IPS DF 6.9 (cell line): ENCODE measurements at places on chromosomes 1 and 21.
A peak's percentile ranks its signal among the peaks of the same experiment; 100 is the strongest.

DNA sequence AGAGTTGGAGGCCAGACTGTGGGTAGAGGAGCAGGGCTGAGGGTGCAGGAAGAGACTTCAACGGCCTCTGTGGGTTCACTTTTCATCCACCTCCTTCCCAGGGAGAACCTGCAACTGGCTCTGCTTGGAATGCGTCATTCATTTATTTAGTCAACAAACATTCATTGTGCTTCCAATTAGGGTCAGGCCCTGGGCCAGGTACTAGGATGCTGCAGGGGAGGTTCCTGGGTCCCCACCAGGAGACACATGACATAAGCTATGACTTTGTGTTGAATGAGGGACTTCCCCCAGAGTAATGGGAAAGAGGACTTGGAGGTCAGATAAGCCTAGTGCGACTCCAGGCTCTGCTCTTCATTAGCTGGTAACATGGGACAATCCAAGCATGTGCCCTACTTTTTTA, 46.3 kb upstream of the RPL11 start:
- peaks cover 2% of the 10 kb centered on the region; the same call in 1 of the 2 replicates for H3K27me3 ChIP-seq
- no peak overlapping the region for H3K4me3 ChIP-seq
- no peaks in the 10 kb centered on the region for H3K36me3 ChIP-seq
- no peak for DNase-seq
- H3K27ac ChIP-seq, result no peak overlapping the region

DNA sequence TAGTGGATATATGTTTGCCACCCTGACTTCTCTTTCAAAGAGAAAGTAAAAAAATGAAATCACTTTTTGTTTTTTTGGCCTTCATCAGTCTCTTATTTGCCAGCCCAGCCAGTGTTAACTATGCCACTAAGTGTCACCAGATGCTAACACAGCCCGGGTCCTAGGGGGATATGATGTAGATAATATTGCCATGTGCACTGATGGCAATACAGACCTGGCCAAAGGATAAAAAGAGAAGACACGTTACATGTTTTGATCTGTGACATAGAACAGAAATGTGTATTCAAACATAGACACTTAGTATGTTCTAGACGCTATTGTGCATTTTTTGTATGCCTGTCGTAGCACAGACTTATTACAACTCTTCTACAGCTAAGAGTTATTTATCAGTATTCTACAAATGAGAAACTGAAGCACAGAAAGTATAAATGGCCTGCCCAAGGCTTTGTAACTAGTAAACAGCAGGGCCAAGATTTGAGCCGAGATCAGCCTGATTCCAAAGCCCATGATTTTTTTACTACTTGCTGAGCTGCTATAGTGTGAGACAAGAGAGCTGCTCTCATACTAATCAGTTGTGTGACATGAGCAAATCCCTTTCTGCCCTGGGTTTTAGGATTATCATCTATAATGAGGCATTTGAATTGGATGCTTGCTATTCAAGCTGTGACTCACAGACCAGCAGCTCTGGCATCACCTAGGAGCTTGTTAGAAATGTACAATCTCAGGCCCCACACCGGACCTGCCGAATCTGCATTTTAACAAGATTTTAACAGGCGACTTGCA, 6.3 kb downstream of the LRRC53 start:
- H3K4me3 ChIP-seq, result no peak overlapping the region
- H3K27ac ChIP-seq, result no peak overlapping the region
- H3K36me3 ChIP-seq, result no peaks in the 10 kb centered on the region
- no peaks in the 10 kb centered on the region for H3K27me3 ChIP-seq

- H3K36me3 ChIP-seq, result no peaks in the 10 kb centered on the region
- H3K27me3 ChIP-seq, result peaks cover 24% of the 10 kb centered on the region; the same call in 1 of the 2 replicates
- no peaks in the 10 kb centered on the region; the same call in 1 of the 2 replicates for H3K4me1 ChIP-seq
- H3K27ac ChIP-seq, result no peak within 1 kb of the TSS
- H3K4me3 ChIP-seq, result peak within 1 kb of the TSS; percentile 29; the same call in 1 of the 2 replicates
- DNase-seq, result peak; percentile 18
Observed at GRCh38 chr1:52632732-52633290, at the start of gene SHISAL2A. SHISAL2A (plus strand) TSS chr1:52633168; CDS start chr1:52633494, 326 bp downstream.

DNA sequence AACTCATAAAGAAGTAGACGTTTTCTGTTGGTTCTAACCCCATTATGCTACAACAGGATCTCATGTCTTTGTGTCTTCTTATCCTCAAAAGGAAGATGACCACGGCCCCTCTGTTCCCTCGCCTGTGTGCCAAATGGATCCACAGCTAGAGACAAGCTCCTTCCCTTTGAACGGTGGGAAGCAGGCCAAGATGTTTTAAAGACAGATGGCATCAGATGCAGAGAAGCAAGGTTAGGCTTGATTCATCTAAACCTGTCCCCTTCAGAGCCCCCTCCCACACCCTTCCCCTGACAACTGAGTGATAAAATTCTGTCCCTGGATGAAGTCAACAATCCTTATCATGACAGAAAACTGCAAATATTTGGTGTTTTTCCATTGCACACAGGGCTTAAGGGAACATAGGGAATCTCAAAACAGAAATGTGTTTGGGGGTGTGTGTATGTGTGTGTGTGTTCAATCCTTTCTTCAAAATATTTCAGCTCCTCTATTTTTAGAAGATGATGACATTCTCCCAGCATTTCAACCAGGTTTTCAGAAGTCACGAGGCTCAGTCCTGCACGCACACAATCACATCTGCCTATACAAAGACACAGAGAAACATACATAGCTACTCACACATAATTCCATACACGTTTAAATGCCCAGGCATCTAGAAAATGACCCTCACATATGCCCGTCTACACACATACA, 27.8 kb upstream of the FMOD start:
- no peak for DNase-seq
- H3K4me3 ChIP-seq, result no peak overlapping the region

DNA sequence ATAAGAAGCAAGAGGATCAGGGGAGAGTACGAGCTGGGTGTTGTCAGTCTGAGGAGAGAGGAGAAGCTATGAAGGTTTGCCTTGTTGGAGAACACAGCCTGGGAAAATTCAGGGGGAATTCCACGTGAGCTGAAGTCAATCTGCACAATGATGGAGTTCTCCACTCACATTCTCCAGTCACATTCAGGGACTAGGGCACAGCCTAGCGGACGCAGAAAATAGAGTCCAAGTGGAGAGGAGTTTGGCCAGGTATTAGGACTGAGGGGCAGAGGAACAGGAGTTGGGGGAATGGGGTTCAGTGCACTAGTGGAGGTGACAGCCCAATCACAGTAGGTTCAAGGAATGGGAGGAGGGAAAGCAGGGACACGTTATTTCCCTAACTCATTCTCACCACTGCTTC, 124.0 kb downstream of the KCNH1 start:
- DNase-seq, result no peak
- H3K4me3 ChIP-seq, result no peak overlapping the region
- H3K36me3 ChIP-seq, result no peaks in the 10 kb centered on the region
- H3K4me1 ChIP-seq, result no peaks in the 10 kb centered on the region
- no peak overlapping the region for H3K27ac ChIP-seq

DNA sequence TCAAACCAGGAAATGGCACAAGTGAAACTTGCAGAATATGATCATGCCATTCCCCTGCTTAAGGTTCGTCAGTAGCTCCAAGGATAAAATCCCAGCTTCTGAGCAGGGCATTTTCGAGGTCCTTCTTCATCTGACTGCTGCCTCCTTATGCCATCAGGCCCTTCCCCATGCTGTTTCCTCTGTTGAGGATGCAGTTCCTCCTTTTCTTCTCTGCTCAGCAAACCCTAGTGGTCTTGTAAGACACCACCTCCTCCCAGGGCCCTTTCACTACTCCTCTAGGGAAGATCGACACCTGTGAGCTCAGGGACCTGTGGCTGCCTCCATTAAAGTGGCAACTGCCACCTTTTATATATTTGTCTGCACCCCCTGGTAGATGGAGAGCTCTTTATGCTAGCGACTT, 62.1 kb upstream of the JUN start:
- H3K4me1 ChIP-seq, result peaks cover 2% of the 10 kb centered on the region; the same call in 1 of the 2 replicates
- DNase-seq, result no peak
- H3K4me3 ChIP-seq, result no peak overlapping the region
- no peaks in the 10 kb centered on the region for H3K27me3 ChIP-seq
- no peak overlapping the region for H3K27ac ChIP-seq

DNA sequence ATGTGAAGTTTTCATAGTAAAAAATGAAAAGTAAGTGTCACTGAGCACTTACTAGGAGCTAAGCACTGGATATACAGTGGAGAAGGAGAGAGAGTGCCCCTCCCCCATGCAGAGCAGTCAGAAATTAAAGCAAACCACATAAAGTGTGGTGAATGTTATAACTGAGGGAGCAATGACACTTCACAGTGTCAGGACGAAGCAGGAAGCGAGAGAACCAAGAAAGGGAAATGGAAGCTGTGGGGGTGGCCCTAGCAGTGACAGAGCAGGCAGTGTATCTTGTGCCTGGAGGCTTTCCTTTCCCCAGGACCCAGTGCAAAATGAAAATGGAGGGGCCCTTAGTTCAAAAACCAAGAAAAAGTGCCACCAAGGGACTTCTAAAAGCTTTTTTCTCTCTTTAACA, 21.5 kb upstream of the RCAN3 start:
- no peak overlapping the region for H3K4me3 ChIP-seq
- H3K36me3 ChIP-seq, result no peaks in the 10 kb centered on the region

GRCh38 chr1:229623838-229624237, 2.1 kb downstream of the TAF5L start:
- H3K4me1 ChIP-seq, result 0 out of 2 replicates have a peak, but pooled peaks cover 2% of the 10 kb centered on the region
- no peak for DNase-seq
- no peak overlapping the region for H3K27ac ChIP-seq
- no peak overlapping the region for H3K4me3 ChIP-seq
- H3K36me3 ChIP-seq, result no peaks in the 10 kb centered on the region

DNA sequence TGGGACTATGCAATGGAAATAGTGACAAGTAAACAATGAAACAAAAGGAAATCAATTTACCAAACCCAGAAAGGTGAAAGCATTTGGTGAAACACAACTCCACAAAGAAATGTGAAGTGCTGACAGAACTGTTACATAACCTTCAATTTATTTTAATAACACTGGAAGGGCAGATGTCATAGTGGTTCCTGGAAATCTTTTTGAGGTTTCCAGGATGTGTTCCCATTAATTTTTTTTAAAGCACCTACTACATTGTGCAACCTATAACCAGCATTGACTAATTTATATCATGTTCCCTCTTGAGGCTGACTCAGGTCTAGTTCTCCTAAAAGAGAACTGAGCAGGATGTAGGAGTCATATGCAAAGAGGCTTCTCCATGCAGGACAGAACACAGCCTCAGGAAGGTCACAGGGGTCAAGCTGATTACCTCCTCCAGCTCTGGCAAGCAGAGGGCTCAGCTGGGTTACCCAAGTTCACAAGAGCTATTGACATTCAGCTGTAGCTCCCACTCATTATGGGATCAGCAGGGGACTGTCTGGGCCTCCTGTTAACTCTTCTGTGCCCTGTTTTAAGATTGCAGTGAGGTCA, 157.1 kb upstream of the NRIP1 start:
- H3K4me1 ChIP-seq, result no peaks in the 10 kb centered on the region; the same call in 1 of the 2 replicates
- peaks cover 11% of the 10 kb centered on the region; the same call in 1 of the 2 replicates for H3K27me3 ChIP-seq
- no peaks in the 10 kb centered on the region for H3K36me3 ChIP-seq
- H3K27ac ChIP-seq, result no peak overlapping the region
- H3K4me3 ChIP-seq, result no peak overlapping the region

DNA sequence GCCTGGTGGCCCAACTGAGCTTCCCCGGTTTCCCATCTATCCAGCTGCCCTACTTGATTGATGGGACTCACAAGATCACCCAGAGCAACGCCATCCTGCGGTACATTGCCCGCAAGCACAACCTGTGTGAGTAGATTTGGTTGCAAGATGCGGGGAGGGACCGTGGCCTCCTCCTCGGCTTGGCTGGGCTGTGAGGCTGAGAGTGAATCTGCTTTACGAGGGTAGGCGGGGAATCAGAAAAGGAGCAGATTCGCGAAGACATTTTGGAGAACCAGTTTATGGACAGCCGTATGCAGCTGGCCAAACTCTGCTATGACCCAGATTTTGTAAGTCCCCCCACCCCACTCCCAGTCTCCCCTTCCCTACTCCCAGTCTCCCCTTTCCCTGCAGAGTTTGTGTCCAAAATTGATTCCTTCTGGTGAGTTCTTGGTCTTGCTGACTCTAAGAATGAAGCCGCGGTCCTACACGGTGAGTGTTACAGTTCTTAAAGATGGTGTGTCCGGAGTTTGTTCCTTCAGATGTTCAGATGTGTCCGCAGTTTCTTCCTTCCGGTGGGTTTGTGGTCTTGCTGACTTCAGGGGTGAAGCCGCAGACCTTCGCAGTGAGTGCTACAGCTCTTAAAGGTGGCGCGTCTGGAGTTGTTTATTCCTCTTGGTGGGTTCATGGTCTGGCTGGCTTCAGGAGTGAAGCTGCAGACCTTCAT, 1.5 kb downstream of the GSTM2 start:
- H3K27me3 ChIP-seq, result no peaks in the 10 kb centered on the region
- DNase-seq, result no peak
- H3K36me3 ChIP-seq, result no peaks in the 10 kb centered on the region
- peaks cover 2% of the 10 kb centered on the region; the same call in 1 of the 2 replicates for H3K4me1 ChIP-seq

GRCh38 chr21:44427241-44428120, 27.8 kb upstream of the LRRC3 start:
- H3K27me3 ChIP-seq, result no peaks in the 10 kb centered on the region
- no peaks in the 10 kb centered on the region; the same call in 1 of the 2 replicates for H3K36me3 ChIP-seq
- H3K4me1 ChIP-seq, result no peaks in the 10 kb centered on the region; the same call in 1 of the 2 replicates
- no peak for DNase-seq
- H3K4me3 ChIP-seq, result no peak overlapping the region

GRCh38 chr1:98104289-98104688, 183.5 kb upstream of the DPYD start:
- DNase-seq, result no peak
- no peak overlapping the region for H3K27ac ChIP-seq
- no peaks in the 10 kb centered on the region for H3K36me3 ChIP-seq
- no peaks in the 10 kb centered on the region for H3K4me1 ChIP-seq
- H3K27me3 ChIP-seq, result no peaks in the 10 kb centered on the region
- no peak overlapping the region for H3K4me3 ChIP-seq

GRCh38 chr1:4880626-4881025, 226.2 kb downstream of the AJAP1 start:
- DNase-seq, result no peak
- no peaks in the 10 kb centered on the region for H3K27me3 ChIP-seq
- no peak overlapping the region for H3K27ac ChIP-seq
- H3K4me1 ChIP-seq, result no peaks in the 10 kb centered on the region

DNA sequence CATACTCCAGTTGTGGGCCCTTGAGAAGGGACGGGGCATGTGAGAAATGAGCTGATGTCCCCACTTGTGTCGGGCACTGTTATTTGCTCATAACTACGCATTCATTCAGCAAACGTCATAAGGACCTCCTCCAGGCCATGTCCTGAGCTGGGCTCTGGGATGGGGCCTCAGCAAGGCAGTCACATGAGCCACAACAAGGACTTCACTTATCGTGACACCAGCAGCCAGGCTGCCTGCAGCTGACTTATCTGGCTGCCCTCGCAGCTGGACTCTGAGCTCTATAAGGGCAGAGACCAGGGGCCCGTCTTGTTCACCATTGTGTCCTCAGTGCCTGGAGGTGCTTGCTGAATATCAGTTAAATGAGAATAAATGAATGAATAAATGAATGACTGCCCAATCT, 37.5 kb upstream of the GRIK3 start:
- H3K4me3 ChIP-seq, result no peak overlapping the region
- no peak for DNase-seq
- H3K36me3 ChIP-seq, result no peaks in the 10 kb centered on the region
- H3K27me3 ChIP-seq, result no peaks in the 10 kb centered on the region
- peaks cover 2% of the 10 kb centered on the region; the same call in 1 of the 2 replicates for H3K4me1 ChIP-seq

GRCh38 chr1:34970829-34971228, 14.3 kb downstream of the TMEM35B start:
- peaks cover 2% of the 10 kb centered on the region; the same call in 1 of the 2 replicates for H3K4me1 ChIP-seq
- H3K27me3 ChIP-seq, result no peaks in the 10 kb centered on the region
- H3K27ac ChIP-seq, result no peak overlapping the region
- peak; percentile 31 for DNase-seq
- H3K36me3 ChIP-seq, result no peaks in the 10 kb centered on the region
- no peak overlapping the region for H3K4me3 ChIP-seq

GRCh38 chr1:115135681-115136080, 46.4 kb upstream of the TSPAN2 start:
- no peaks in the 10 kb centered on the region for H3K27me3 ChIP-seq
- no peak overlapping the region for H3K27ac ChIP-seq
- H3K4me1 ChIP-seq, result no peaks in the 10 kb centered on the region
- H3K36me3 ChIP-seq, result no peaks in the 10 kb centered on the region
